ENCODE measurements at places on chromosomes 6 and 20.

GRCh38 chr6:6872459-6873344 lies 235.1 kb upstream of the RREB1 start:
- no peak overlapping the region for H3K27ac ChIP-seq
- no peak overlapping the region for H3K4me3 ChIP-seq
- no peaks in the 10 kb centered on the region for H3K4me1 ChIP-seq
- H3K27me3 ChIP-seq, result no peaks in the 10 kb centered on the region
- no peaks in the 10 kb centered on the region for H3K36me3 ChIP-seq

DNA sequence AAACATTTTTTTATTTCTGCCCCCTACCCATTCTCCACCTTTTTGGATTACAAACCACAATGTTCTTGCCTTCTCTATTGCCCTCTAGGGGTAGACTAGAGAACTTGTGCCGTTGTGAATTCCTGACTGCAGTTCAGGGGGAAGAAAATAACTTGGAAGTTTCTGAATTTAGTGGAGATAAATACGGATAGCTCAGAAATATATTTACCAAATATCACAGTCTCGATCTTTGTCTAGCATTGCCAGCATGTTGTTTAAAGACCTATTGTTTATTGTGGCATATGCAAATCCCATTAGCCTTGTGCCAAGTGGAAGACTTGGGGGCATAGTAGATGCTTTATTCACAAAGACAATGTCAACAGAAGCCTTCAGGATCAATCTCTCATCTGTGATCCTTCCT lies 154.1 kb upstream of the MMS22L start:
- no peaks in the 10 kb centered on the region for H3K36me3 ChIP-seq
- DNase-seq, result no peak
- H3K4me1 ChIP-seq, result no peaks in the 10 kb centered on the region
- H3K27me3 ChIP-seq, result no peaks in the 10 kb centered on the region

GRCh38 chr6:33286946-33287914 lies 1.8 kb downstream of the WDR46 start:
- peaks cover 23% of the 10 kb centered on the region for H3K4me1 ChIP-seq
- H3K27me3 ChIP-seq, result no peaks in the 10 kb centered on the region
- no peak for DNase-seq
- H3K4me3 ChIP-seq, result no peak overlapping the region

GRCh38 chr20:47663354-47664067 lies 121.8 kb downstream of the SULF2 start:
- H3K27ac ChIP-seq, result no peak overlapping the region
- H3K4me3 ChIP-seq, result no peak overlapping the region
- no peaks in the 10 kb centered on the region for H3K27me3 ChIP-seq
- H3K36me3 ChIP-seq, result peaks cover 52% of the 10 kb centered on the region
- peak; percentile 93 for DNase-seq

DNA sequence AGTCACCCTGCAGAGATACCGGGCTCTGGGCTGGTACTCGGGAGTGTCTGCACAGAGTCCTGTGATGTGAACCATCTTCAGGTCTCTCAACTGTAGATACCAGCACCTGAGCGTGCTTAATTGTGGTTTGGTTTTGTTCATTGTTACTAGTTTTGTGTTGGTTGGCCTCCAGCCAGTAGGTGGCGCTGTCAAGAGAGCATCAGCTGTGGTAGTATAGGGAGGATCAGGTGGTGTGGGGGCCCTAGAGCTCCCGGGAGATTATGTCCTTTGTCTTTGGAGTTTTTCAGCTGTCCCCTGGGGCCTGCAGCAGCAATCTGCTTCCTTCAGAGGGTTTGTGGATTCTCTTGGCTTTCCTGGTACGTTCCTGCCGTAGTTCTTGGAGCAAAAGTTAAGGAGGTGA lies 67.9 kb downstream of the CDYL start:
- H3K36me3 ChIP-seq, result no peaks in the 10 kb centered on the region
- no peak for DNase-seq
- no peak overlapping the region for H3K4me3 ChIP-seq
- no peaks in the 10 kb centered on the region for H3K27me3 ChIP-seq

DNA sequence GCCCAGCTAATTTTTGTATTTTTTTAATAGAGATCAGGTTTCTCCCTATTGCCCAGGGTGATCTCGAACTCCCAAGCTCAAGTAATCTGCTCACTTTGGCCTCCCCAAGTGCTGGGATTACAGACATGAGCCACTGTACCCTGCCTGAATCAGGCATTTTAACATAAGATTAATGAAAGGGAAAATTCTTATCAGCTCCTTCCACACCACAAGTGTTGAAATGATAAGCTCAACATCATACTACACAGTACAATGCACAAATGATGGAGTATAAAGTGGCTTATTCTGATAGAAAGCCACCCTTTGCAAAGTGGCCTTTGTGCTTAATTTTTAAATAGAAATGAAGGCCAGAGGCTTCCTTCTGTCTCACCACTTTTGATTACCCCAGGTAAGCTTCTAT lies 71.3 kb upstream of the MCHR2 start:
- no peak for DNase-seq
- no peak overlapping the region for H3K27ac ChIP-seq
- no peaks in the 10 kb centered on the region for H3K27me3 ChIP-seq
- H3K36me3 ChIP-seq, result no peaks in the 10 kb centered on the region

DNA sequence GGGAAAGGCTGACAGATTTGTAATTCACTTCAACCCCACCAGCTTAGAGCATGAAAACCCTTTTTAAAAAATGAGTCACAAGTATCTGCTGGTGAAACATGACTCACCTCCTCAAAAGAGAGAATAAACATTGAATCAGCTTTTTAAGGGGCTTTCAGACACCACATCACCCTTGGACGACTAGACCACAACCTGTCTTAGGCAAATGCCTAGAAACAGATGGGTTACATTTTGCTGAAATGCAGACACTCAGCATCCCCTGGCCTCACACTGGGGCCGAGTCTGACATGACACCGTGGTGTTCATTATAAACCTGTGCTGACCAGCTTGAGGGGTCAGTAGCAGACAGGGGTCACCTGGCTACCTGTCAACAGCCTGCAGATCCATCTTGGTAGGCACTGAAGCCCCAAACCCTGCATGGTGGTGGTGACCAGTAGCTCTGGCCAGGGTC lies 175.3 kb upstream of the CST7 start:
- peaks cover 11% of the 10 kb centered on the region for H3K4me1 ChIP-seq
- H3K4me3 ChIP-seq, result no peak overlapping the region
- H3K27me3 ChIP-seq, result no peaks in the 10 kb centered on the region
- H3K36me3 ChIP-seq, result no peaks in the 10 kb centered on the region
- no peak for DNase-seq
- H3K27ac ChIP-seq, result no peak overlapping the region

GRCh38 chr6:168664956-168665355 lies 224.0 kb downstream of the SMOC2 start:
- H3K36me3 ChIP-seq, result no peaks in the 10 kb centered on the region
- DNase-seq, result no peak
- H3K4me3 ChIP-seq, result no peak overlapping the region
- no peaks in the 10 kb centered on the region for H3K27me3 ChIP-seq
- peaks cover 6% of the 10 kb centered on the region for H3K4me1 ChIP-seq

- H3K4me1 ChIP-seq, result no peaks in the 10 kb centered on the region
- no peaks in the 10 kb centered on the region for H3K36me3 ChIP-seq
Measured at GRCh38 chr6:159325476-159325875, 156.3 kb downstream of the FNDC1 start.

DNA sequence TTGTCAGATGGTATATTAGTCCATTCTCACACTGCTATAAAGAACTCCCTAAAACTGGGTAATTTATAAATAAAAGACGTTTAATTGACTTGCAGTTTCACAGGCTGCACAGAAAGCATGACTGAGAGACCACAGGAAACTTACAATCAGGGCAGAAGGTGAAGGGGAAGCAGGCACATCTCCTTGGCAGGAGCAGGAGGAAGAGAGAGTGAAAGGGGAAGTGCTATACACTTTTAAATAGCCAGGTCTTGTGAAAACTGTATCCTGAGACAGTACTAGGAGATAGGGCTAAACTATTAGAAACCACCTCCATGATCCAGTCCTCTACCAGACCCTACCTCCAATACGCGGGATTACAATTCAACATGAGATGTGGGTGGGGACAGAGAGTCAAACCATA lies 193.9 kb upstream of the KCNG1 start:
- peaks cover 3% of the 10 kb centered on the region for H3K27me3 ChIP-seq
- H3K36me3 ChIP-seq, result no peaks in the 10 kb centered on the region
- DNase-seq, result no peak

GRCh38 chr20:31537890-31538289 lies 23.6 kb downstream of the HM13 start:
- H3K4me3 ChIP-seq, result no peak overlapping the region
- no peaks in the 10 kb centered on the region for H3K4me1 ChIP-seq
- H3K27me3 ChIP-seq, result no peaks in the 10 kb centered on the region
- no peak for DNase-seq
- peaks cover 78% of the 10 kb centered on the region for H3K36me3 ChIP-seq
- no peak overlapping the region for H3K27ac ChIP-seq

- H3K4me3 ChIP-seq, result no peak overlapping the region
- no peaks in the 10 kb centered on the region for H3K4me1 ChIP-seq
- H3K27me3 ChIP-seq, result no peaks in the 10 kb centered on the region
- H3K36me3 ChIP-seq, result no peaks in the 10 kb centered on the region
- no peak overlapping the region for H3K27ac ChIP-seq
- DNase-seq, result no peak
Measured at GRCh38 chr6:124989136-124989983, 27.1 kb downstream of the RNF217 start.

GRCh38 chr6:24972311-24972958 lies 36.7 kb upstream of the RIPOR2 start:
- H3K27ac ChIP-seq, result peak overlapping the region; percentile 33
- no peak for DNase-seq
- H3K27me3 ChIP-seq, result no peaks in the 10 kb centered on the region
- no peaks in the 10 kb centered on the region for H3K4me1 ChIP-seq
- H3K36me3 ChIP-seq, result no peaks in the 10 kb centered on the region
- no peak overlapping the region for H3K4me3 ChIP-seq

- H3K27me3 ChIP-seq, result no peaks in the 10 kb centered on the region
- DNase-seq, result no peak
- H3K36me3 ChIP-seq, result no peaks in the 10 kb centered on the region
- H3K27ac ChIP-seq, result no peak overlapping the region
- no peak overlapping the region for H3K4me3 ChIP-seq
Measured at GRCh38 chr6:8947900-8948299, 512.6 kb upstream of the SLC35B3 start.
